ENCODE measurements at places on chromosomes 1 and 21.
A peak's percentile ranks its signal among the peaks of the same experiment; 100 is the strongest.

GRCh38 chr1:12244585-12244984, 14.8 kb downstream of the VPS13D start:
- H3K27ac ChIP-seq = no peak overlapping the region
- no peaks in the 10 kb centered on the region for H3K27me3 ChIP-seq
- H3K36me3 ChIP-seq = peaks cover 28% of the 10 kb centered on the region
- no peak overlapping the region for H3K4me3 ChIP-seq
- DNase-seq = no peak

GRCh38 chr1:121595089-121595488, 410.3 kb downstream of the SRGAP2C start:
- H3K27me3 ChIP-seq = no peaks in the 10 kb centered on the region
- no peak overlapping the region for H3K4me3 ChIP-seq
- no peaks in the 10 kb centered on the region for H3K4me1 ChIP-seq
- no peak for DNase-seq
- H3K27ac ChIP-seq = no peak overlapping the region

GRCh38 chr1:39262802-39263201, 58.3 kb downstream of the MACF1 start:
- DNase-seq = no peak
- H3K4me1 ChIP-seq = peaks cover 36% of the 10 kb centered on the region
- H3K27me3 ChIP-seq = no peaks in the 10 kb centered on the region
- H3K36me3 ChIP-seq = peaks cover 13% of the 10 kb centered on the region
- peak overlapping the region; percentile 0 for H3K27ac ChIP-seq
- no peak overlapping the region for H3K4me3 ChIP-seq

DNA sequence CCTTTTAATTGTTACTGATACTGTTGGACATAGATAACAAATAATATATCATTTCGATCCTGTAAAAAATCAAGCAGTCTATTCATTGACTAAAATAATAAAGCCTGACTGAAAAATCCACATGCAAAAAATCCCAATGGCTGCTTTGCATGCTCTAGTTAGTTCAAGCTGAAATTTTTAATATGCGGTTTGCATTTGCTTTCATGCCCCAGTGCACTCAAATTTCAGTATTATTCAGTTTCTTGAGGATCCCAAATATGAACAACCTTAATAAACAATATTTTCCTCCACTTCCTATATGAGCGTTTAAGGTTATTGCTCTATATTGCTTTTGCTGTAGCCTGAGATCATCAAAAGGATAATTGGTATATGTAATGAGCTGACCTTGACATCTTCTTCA, 75.1 kb upstream of the DPH5 start:
- H3K4me1 ChIP-seq = no peaks in the 10 kb centered on the region
- no peak for DNase-seq
- H3K36me3 ChIP-seq = no peaks in the 10 kb centered on the region
- no peaks in the 10 kb centered on the region for H3K27me3 ChIP-seq
- no peak overlapping the region for H3K4me3 ChIP-seq

DNA sequence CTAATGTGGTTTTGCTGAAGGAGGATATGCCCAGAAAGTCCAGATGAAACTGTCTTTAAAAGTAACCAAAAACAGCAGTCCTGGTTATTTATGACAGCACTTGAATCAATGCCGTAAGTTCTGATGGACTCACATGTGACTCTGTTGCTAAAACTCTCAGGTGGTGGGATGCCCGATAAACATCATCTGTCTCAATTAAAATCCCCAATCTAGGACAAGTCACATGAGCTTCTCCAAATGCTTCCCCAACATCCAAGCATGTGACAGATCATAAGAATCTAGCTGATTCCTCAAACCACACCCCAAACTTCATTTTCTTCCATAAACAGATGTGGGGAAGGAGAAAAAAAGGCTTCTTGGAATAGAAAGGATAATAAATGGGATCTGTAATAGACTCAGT, 786 bp upstream of the CTSK start:
- no peak for DNase-seq
- H3K27me3 ChIP-seq = no peaks in the 10 kb centered on the region

DNA sequence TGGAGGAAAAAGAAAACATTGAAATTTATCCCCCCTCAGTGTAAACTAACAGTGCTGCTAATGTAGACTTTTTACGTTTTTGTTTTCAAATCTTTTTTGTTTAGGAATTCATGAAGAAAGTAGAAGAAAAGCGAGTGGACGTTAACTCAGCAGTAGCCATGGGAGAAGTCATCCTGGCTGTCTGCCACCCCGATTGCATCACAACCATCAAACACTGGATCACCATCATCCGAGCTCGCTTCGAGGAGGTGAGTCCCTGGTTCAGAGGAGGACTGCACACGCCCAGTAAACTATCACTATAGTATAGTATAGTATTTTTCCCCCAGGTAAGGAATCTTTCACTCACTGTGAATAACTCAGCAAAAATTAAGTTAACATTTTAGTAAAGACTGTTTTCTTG, 37.8 kb upstream of the BMP8A start:
- H3K4me3 ChIP-seq = no peak overlapping the region
- no peaks in the 10 kb centered on the region for H3K27me3 ChIP-seq
- H3K4me1 ChIP-seq = no peaks in the 10 kb centered on the region
- peaks cover 99% of the 10 kb centered on the region for H3K36me3 ChIP-seq

DNA sequence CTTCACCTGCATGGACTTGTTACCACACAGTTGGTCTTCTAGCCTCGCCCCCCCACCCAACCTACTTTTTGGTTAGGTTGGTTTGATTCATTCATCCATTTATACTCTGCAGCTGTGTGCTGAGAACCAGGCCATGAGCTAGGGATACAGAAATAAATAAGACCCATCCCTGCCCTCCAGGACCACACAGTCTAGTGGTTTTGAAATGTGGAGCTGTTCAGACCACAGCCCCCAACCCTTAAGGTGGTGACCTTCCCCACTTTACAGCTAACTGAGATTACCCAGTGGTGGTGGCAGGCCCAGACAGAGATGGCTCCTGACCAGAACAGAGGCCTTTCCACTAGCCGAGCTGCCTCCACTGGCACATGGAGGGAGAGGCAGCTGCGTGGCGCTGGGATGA, 37.0 kb downstream of the LRRN2 start:
- DNase-seq = no peak
- H3K4me1 ChIP-seq = no peaks in the 10 kb centered on the region
- no peaks in the 10 kb centered on the region for H3K27me3 ChIP-seq

DNA sequence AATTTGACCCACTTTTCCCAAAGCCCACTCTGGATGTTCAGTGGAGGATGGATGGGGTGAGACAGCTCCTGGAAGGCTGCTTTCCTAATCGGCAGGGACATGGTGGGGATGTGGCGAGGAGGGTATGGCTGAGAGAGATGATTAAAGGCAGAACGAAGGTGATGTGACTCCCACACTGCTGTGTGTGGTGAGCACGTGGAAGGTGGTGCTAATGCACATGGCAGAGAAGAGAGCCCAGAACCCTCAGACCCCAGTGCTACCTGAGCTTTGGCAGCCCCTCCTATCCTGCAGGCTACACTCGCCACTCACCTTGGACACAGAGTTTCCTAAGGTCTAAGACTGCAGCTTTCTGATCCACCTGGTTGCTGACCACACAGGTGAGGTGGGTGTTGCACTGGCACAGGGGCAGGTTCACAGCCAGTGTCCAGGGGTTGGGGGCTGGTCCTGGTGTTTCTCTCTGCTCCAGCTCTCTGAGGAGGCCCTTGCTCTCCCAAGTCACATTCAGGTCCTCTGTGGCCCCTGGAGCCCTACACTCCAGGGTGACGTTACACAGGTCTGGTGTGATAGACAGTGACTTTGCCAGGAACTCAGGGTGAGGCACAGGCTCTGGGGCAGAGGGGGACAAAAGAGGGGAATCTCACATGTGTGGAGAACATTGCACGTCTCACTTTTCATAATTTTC, 151.4 kb upstream of the ETV3 start:
- DNase-seq = no peak
- H3K4me1 ChIP-seq = no peaks in the 10 kb centered on the region
- no peaks in the 10 kb centered on the region for H3K27me3 ChIP-seq
- H3K36me3 ChIP-seq = no peaks in the 10 kb centered on the region
- no peak overlapping the region for H3K27ac ChIP-seq
- H3K4me3 ChIP-seq = no peak overlapping the region

GRCh38 chr1:212230329-212230728, 54.9 kb upstream of the PPP2R5A start:
- H3K27ac ChIP-seq = peak overlapping the region; percentile 50
- H3K4me3 ChIP-seq = no peak overlapping the region
- H3K4me1 ChIP-seq = peaks cover 22% of the 10 kb centered on the region
- DNase-seq = peak; percentile 79

DNA sequence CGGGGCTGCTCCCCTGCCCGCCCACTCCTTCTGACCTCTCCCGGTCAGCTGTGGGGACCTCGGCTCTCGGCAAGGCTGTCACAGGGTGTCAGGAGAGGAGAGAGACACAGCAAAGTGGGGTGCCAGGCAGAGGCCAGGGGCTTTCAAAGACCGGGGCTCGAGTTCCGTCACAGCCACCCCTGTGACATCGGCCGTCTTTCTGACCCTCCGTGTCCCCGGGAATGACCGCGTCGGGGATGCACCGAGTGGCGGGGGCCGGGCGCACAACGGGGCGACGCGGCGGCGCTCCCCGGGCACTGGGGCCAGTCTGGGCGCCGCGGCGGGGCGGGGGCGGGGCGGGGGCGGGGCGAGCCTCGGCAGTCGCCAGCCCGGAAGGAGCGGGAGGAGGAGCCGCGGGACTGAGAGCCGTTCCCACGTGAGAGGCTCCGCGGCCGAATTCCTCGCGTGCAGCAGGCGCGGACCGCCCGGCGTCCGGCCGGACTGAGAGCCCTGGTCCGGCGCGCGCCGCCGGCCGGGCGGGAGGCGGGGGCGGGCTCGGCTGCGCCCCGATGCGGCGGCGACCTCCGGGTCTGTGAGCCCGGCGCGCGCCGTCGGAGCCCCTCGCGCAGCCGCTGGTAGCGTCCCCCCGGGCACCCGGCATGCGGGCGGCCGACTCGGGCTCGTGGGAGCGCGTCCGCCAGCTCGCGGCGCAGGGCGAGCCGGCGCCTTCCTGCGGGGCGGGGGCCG, 229.7 kb upstream of the TMEM51 start:
- H3K36me3 ChIP-seq = no peaks in the 10 kb centered on the region
- peaks cover 4% of the 10 kb centered on the region for H3K27me3 ChIP-seq
- peak overlapping the region; percentile 75 for H3K27ac ChIP-seq
- DNase-seq = peak; percentile 92
- H3K4me3 ChIP-seq = peak overlapping the region; percentile 67

GRCh38 chr1:19850214-19850613, 32.0 kb upstream of the OTUD3 start:
- H3K36me3 ChIP-seq = no peaks in the 10 kb centered on the region
- no peaks in the 10 kb centered on the region for H3K4me1 ChIP-seq
- H3K27ac ChIP-seq = no peak overlapping the region
- DNase-seq = no peak

GRCh38 chr1:186183219-186183618, 191.8 kb downstream of the TPR start:
- H3K27ac ChIP-seq = peak overlapping the region; percentile 56
- no peak for DNase-seq
- no peak overlapping the region for H3K4me3 ChIP-seq
- peaks cover 12% of the 10 kb centered on the region for H3K4me1 ChIP-seq

- peaks cover 11% of the 10 kb centered on the region for H3K4me1 ChIP-seq
- no peak for DNase-seq
- H3K4me3 ChIP-seq = no peak overlapping the region
- no peaks in the 10 kb centered on the region for H3K27me3 ChIP-seq
These were observed 17.7 kb downstream of the IKBKE start for GRCh38 chr1:206487970-206488369.

DNA sequence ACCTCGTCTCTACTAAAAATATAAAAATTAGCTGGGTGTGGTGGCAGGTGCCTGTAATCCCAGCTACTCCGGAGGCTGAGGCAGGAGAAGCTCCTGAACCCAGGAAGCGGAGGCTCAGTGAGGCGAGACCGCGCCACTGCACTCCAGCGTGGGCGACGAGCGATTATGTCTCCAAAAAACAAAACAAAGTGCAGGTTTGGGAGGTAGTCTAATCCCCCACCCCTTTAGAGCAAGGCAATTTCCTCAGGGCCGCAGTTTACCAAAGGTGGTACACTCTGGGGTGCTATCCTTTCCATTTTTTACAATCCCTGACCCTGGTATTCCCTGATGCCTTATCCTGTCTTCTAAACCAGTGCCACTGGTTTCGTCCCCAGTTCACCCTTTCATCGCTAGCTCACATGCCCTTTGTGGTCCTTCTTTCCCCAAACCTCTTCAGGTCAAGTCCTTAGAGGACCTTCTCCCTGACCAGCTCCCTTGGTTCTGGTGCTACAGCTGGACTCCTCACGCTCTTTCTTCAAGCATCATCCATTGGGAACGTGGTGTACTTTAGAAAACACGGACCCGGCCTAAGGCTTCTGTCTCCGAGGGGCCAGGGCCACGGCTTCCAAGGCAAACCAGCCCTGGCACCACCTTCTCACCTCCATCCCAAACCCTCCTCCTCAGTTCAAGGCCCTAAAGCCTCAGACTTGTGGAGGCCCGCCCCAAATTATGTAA, 873 bp downstream of the IFT25 start:
- H3K4me1 ChIP-seq = peaks cover 24% of the 10 kb centered on the region
- H3K27me3 ChIP-seq = no peaks in the 10 kb centered on the region
- H3K27ac ChIP-seq = peak overlapping the region; percentile 85
- peak; percentile 59 for DNase-seq

- no peak overlapping the region for H3K27ac ChIP-seq
- no peaks in the 10 kb centered on the region for H3K36me3 ChIP-seq
- no peaks in the 10 kb centered on the region for H3K27me3 ChIP-seq
- no peak overlapping the region for H3K4me3 ChIP-seq
These were observed 42.5 kb downstream of the WDR4 start for GRCh38 chr21:42836767-42837301.

GRCh38 chr1:147598621-147599361, 57.5 kb downstream of the BCL9 start:
- peak overlapping the region; percentile 91 for H3K27ac ChIP-seq
- DNase-seq = peak; percentile 33
- H3K36me3 ChIP-seq = no peaks in the 10 kb centered on the region
- H3K4me3 ChIP-seq = peak overlapping the region; percentile 72

DNA sequence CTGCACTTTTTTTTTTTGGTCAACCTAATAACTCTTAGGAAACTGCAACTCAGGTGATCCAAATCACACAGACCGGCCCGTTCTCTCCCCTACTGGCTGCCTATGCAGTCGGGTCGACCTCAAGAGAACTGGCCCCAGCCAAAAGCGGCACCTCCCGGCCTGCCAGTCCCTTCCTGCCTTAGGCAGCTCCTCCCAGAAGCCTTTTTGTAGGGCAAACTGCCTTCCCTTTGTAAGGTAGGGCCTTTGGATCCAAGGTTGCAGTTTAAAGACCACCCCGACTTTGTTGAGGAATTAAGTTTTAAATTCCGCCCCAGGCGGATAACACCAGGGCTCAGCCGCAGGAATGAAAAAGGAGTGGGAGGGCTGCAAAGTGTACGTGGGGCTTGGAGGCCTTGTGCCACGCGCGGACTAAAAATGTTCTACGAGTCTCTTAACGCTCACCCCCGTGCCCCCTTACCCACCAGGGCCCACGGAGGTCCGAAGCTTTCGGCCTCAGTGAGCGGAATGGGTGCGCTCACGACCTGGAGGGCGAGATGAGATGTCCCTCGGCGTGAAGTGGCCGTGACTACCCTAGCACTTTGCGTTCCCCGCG, 642 bp upstream of the ST3GAL3 start:
- no peaks in the 10 kb centered on the region for H3K27me3 ChIP-seq
- H3K4me3 ChIP-seq = peak overlapping the region; percentile 97
- no peak for DNase-seq
- H3K4me1 ChIP-seq = peaks cover 18% of the 10 kb centered on the region
- H3K27ac ChIP-seq = no peak overlapping the region

Data from upper lobe of left lung (tissue), 6 donors.